ENCODE measurements at places on chromosomes 16 and 17. TPM values are rescaled to one million over a fixed set of nuclear protein-coding genes. Genes with fewer than 3 reads are reported as not detected.
A peak's percentile ranks its signal among the peaks of the same experiment; 100 is the strongest.

DNA sequence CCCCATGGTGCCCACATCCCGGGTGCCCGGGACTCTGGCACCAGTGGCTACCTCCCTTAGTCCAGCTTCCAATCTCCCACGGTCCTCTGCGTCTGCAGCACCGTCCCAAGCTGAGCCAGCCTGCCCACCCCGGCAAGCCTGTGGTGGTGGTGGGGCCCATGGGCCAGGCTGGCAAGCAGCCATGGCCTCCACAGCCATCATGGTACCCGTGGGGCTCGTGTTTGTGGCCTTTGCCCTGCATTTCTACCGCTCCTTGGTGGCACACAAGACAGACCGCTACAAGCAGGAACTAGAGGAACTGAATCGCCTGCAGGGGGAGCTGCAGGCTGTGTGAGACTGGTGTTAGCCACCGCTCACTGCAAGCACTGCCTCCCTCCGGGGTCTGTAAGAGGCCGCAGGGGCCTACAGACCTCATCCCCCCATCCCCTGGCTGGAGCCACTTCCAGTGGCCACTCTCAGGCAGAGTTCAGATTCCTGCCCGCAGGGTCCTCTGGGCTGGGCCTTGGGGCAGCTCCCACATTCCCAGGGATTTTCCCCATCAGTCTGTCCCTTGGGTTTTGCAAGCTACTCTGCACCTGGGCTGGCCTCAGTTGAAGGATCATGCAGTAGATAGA, 3.9 kb upstream of the SETD1A start:
- no peaks in the 10 kb centered on the region for H3K27me3 ChIP-seq
- peaks cover 25% of the 10 kb centered on the region for H3K4me1 ChIP-seq
- no peaks in the 10 kb centered on the region for H3K36me3 ChIP-seq
- no peak overlapping the region for H3K4me3 ChIP-seq

DNA sequence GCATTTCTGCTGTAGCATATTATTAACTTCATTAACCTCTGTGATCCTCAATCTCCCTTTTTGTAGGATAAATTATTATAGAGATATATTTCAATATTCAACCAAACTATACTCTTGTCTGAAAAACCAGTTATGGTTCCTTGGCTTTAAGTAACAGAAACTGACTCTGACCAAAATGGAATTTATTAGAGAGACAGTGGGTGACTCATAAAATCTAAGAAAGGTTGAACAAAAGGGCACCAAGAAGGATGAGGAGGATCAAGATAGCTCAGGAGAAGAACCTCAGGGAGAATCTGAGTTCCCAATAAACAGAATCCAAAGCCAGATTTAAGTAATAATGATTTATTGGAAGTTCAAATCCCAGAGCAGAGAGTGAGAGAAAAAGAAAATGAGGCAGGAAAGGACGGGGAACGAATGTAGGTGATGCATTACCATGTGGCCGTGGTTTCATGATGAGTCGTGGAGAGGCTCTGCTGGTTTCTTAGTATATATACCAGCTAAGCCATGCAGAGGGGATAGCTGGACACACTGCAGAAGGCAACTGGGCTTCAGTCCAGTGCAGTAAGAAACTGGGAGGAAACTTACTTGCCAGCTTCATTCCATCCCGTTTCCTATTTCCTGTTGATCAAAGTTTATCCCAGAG, 151.5 kb upstream of the GOT2 start:
- H3K27ac ChIP-seq: no peak overlapping the region
- no peaks in the 10 kb centered on the region for H3K36me3 ChIP-seq
- no peak for DNase-seq

DNA sequence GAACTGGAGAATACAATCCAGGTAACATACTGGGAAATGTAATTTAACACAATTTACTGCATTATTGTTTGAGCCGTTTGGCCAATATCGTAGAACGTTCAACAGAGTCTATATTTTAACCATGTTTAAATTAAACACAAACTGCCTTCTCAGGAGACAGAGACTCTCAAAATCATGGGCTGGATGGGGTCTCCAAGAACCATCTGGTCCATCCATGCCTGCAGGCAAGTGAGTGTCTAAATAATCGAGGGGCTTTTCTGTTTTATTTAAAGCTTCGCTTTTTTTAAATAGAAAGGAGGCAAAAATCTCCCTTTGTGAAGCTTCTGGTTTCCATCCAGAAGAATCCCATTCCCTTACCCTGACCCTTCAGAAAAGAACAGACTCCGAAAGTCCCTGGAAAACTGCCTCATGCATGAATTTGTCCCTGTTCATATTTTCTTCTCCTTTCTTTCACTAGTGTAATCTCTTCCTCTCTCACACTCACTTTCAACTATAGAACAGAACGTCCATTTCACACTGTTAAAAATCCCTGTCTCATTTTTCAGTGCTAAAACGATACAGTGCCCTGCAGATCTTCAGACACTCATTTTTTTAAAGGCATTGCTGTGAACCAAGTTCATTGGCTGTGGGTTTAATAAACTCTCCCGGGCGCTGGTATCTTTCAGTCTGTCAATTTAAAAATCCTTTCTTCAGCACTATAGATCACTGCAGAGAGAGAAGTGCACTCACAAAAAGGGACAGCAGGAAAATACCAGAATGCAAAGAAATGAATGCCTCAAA, 111.4 kb upstream of the TOM1L1 start:
- H3K27ac ChIP-seq: no peak overlapping the region
- no peaks in the 10 kb centered on the region for H3K36me3 ChIP-seq
- H3K4me3 ChIP-seq: no peak overlapping the region
- no peaks in the 10 kb centered on the region for H3K4me1 ChIP-seq

- H3K4me3 ChIP-seq: no peak within 1 kb of the TSS
- H3K36me3 ChIP-seq: no peaks in the 10 kb centered on the region
- H3K4me1 ChIP-seq: peaks cover 22% of the 10 kb centered on the region
- no peak within 1 kb of the TSS for H3K27ac ChIP-seq
These were observed at the start of gene MYL11 for GRCh38 chr16:30374538-30374937. MYL11 (plus strand) TSS chr16:30374802; CDS start chr16:30374858, 56 bp downstream.

DNA sequence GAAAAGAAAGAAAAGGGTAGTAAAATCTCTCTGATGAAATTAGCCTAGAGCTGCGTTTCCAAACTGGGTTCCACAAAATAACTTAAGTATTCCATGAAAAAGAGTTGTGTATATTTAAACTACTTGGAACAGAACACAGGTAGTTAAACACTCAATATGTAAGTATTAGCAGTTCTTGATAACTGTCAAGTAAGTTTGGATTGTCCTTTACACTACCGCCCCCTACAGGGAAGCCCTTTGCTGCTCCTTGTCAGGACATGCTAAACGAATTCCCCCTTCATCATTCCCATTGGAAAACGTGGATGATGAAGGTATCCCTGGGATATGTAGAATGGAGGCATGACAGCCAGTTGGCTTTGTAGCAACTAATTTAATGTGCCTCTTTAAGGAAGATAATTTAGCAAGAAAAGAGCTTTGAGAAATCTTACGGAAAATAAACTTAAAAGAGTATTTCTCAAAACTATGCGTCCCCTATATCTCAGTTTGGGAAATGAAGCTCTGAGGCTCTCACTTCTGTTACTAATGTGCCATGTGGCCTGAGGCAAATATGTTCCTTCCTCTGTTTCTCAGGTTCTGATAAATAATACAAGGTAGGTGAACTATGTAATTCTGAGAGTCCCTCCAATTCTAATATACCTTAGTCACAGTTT, 18.8 kb downstream of the NCBP3 start:
- H3K4me3 ChIP-seq: no peak overlapping the region
- DNase-seq: no peak
- no peak overlapping the region for H3K27ac ChIP-seq
- no peaks in the 10 kb centered on the region for H3K4me1 ChIP-seq
- peaks cover 81% of the 10 kb centered on the region for H3K36me3 ChIP-seq
- no peaks in the 10 kb centered on the region for H3K27me3 ChIP-seq

DNA sequence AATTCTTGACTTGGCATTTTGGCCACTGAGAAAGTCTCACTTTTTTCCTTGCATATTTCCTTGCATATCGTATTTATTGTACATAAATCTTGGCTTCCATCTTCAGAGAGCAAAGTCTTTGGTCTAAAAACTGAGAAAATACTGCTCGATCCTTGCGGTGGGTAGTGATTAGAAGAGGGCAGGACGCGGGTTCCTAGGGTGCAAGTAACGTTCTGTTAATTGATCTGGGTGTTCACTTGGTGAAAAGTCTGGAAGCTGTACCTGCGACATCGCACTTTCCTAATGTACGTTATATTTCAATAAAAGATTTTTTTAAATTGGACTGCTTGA, 758 bp upstream of the UBALD2 start:
- no peak for DNase-seq
- H3K27me3 ChIP-seq: no peaks in the 10 kb centered on the region
- peak overlapping the region; percentile 8 for H3K4me3 ChIP-seq
- peaks cover 58% of the 10 kb centered on the region for H3K4me1 ChIP-seq

DNA sequence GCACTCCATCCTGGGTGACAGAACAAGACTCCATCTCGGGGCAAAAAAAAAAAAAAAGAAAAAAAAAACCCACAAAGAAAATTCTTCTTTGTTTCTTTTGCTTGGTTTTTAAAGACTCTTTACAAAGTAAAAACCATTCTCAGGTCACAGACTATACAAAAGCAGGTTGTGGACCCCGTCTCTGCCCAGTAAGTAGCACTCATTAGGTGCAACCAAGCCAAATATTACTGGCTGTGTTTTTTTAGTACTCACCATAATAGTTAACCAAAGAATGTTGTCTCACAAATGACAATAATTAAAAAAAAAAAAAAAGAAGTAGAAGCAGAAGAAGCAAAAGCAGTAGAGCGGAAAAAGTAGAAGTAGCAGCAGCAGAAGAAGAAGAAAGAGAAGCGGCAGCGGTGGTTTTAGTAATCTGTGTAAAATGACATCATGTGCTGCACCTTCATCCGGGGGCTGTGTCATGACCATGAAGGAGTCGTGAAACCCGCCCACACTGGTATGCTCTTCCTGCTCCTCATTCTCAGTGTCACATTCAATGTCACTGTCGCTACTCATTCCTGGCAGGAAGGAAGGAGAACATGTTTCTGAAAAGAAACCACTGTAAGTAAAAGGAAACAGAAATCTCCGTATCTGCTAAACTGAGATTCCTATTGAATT, 105.4 kb downstream of the TRIM37 start:
- peak overlapping the region; percentile 4 for H3K4me3 ChIP-seq
- DNase-seq: no peak

DNA sequence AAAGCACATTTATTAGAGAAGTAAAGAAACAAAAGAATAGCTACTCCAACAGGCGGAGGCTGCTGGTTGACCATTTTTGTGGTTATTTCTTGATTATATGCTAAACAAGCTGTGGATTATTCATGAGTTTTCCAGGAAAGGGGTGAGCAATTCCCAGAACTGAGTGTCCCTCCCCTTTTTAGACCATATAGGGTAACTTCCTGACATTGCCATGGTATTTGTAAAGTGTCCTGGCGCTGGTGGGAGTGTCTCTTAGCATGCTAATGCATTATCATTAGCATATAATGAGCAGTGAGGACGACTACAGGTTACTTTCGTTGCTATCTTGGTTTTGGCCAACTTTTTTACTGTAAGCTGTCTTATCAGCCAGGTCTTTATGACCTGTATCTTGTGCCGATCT, 12.2 kb upstream of the HS3ST4 start:
- DNase-seq: no peak
- no peaks in the 10 kb centered on the region for H3K4me1 ChIP-seq
- H3K27ac ChIP-seq: no peak overlapping the region
- H3K36me3 ChIP-seq: no peaks in the 10 kb centered on the region

GRCh38 chr17:51004249-51004648, 116.4 kb downstream of the SPAG9 start:
- H3K36me3 ChIP-seq: peaks cover 83% of the 10 kb centered on the region
- H3K4me1 ChIP-seq: no peaks in the 10 kb centered on the region
- DNase-seq: no peak
- no peak overlapping the region for H3K4me3 ChIP-seq
- no peaks in the 10 kb centered on the region for H3K27me3 ChIP-seq
- no peak overlapping the region for H3K27ac ChIP-seq

DNA sequence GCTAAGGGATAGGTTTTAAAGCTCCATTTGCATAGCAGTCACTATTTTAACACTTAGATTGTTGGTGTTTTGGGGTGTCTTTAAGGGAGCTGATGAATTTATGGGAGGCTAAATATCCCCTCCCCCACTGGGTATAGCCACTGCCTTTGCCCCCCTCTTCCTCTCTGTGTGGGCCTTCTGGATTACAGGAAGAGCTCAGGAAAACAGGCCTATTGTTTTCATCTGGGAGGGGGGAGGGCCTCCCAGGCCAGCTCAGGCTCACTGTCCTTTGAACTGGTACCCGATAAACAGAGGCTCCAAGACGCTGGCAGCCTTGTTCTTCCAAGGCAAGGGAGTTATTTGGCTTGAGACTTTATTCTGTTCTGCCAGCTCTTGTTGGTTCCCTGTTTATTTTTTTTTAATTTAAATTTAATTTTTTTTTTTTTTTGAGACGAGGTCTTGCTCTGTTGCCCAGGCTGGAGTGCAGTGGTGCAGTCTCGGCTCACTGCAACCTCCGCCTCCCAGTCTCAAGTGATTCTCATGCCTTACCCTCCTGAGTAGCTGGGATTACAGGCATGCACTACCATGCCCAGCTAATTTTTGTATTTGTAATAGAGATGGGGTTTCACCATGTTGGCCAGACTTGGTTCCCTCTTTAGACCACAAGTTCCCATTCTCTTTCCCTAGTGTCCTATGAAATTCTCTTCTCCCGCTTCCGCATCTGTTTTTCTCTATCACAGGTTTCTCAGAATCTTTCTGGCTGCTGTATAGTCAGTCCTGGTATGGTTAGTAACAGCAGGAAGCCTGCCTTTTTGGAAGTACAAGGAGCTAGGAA, 25.1 kb downstream of the MINK1 start:
- no peaks in the 10 kb centered on the region for H3K27me3 ChIP-seq
- no peak for DNase-seq
- peak overlapping the region; percentile 38 for H3K27ac ChIP-seq
- peaks cover 39% of the 10 kb centered on the region for H3K4me1 ChIP-seq

DNA sequence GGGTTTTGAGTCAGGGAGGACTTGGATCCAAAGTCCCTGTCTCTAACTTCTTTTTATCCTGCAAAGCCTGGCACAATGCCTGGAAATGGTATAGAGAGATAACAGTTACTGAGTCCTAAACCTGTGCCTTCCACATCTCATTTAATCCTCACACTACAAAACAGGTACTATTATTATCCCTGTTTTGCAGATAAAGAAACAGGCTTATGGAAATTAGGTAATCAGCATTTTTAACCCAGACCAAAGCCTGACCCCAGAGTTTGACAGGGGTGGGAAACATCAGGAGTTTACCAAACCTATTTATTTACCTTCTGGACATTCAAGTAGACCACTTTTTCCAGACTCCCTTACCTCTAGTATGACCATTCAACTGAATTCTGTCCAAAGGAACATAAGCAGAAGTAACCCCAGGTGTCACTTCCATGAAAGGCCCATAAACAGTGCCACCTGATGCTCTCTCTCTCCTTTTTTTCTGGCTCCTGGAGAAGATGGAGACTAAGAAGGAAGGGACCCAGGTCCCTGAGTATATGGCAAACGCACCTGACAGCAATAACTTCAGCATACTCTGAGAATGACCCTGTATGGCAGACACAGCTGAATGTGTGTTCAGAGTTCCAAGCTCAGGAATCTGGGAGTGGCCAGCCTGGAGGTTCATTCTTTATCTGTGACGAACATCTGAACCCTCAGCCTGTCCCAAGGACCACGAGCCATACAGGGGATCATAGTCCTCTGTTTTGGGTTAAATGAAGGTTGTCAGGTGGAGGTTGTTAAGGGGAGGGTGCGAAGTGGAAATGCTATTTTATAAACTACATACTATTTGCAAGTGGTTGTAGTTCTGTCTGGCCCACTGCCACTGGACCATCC, 62.7 kb downstream of the HLF start:
- no peaks in the 10 kb centered on the region for H3K36me3 ChIP-seq
- no peak overlapping the region for H3K27ac ChIP-seq
- no peak overlapping the region for H3K4me3 ChIP-seq
- no peaks in the 10 kb centered on the region for H3K27me3 ChIP-seq

The PSME3IP1 gene
- total RNA-seq: 77.8 TPM

The RAMP2 gene
- 114 TPM for total RNA-seq

The KRT16 gene
- not detected for total RNA-seq

The SARM1 gene
- total RNA-seq: 14.4 TPM

The DCUN1D3 gene
- total RNA-seq: 28.7 TPM

The KRT25 gene
- total RNA-seq: not detected

The TMEM238L gene
- total RNA-seq: not detected

The SCN4A gene
- total RNA-seq: not detected
